Fibroblast of the aortic adventitia (primary cell): ENCODE measurements at places on chromosomes 13 and 19. TPM values are rescaled to one million over a fixed set of nuclear protein-coding genes. Genes with fewer than 3 reads are reported as not detected.
A peak's percentile ranks its signal among the peaks of the same experiment; 100 is the strongest.

- DNase-seq: no peak
Observed at GRCh38 chr13:94959626-94960025, 247.3 kb upstream of the SOX21 start.

DNA sequence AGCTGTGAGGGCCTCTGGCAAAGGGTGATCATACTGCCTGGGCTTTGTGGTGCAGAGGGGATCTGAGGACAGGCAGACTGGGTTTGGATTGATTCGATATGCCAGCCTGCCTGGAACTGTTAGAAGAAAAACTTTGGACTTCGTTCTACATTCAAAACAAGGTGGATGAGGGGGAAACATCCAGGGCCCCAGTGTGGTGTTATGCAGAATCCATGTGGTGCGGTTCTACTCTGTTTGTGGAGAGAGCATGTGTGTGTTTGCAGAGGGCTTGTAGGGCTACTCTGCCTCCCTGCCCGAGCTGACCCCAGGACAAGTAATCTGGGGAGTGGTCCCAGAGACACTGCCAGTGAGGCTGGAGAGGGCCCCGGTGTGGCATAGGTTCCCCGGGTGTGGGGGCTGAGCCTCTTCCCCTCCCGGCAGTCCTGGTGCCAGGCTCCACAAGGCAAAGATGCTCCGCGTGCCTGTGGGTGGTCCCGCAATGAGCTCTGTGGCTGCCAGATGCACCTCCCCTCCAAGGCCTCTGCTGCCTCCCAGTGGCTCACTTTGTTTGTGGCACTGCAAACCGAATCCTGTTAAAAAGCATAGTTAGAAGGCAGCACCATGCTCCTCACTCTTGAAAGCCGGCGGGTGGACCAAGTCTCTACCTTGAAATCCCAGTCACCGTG lies 22.3 kb upstream of the TFDP1 start:
- DNase-seq: peak; percentile 79

The DZIP1 gene
- 20.1 and 37.3 TPM in 2 replicates for total RNA-seq

- peak; percentile 11 for DNase-seq
Observed at GRCh38 chr13:21657538-21657937, 13.3 kb upstream of the FGF9 start.

DNA sequence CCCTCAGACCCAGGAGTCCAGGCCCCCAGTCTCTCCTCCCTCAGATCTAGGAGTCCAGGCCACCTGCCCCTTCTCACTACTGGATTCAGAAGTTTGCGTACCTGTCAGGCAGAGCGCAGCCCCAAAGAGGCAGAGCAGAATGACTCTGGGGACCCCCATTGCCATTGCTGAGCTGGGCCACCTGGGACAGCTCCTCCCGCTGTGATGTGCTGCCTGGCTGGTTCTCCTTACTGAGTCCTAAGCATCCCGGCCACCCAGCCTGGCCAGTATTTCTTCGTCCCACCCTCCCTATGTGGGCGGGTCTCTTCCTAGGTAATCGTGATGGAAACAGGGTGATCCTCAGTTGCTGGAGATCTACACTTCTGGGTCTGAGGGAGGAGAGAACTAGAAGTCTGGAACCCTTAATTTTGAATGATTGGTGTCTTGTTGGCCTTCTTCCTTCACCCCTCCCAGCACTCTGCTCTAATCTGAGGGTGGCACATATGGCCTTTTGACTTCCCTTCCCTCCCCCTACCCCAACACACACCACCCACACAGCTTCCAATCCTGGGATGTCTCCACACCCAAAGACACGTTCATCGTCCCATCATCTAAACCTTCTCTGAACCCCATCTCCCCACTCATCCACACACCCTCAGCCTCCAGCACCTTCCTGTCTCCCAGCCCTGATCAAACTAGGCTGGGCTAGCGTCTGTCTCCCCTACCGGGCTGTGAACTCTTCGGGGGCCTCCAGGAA lies at the start of gene LYPD5:
TSS of gene LYPD5 (minus strand) at position 232 of the 736 bp plus-strand sequence. CDS start at position 165, 67 bp downstream.
- DNase-seq: no peak

The NLRP7 gene
- total RNA-seq: not detected in 2 replicates

DNA sequence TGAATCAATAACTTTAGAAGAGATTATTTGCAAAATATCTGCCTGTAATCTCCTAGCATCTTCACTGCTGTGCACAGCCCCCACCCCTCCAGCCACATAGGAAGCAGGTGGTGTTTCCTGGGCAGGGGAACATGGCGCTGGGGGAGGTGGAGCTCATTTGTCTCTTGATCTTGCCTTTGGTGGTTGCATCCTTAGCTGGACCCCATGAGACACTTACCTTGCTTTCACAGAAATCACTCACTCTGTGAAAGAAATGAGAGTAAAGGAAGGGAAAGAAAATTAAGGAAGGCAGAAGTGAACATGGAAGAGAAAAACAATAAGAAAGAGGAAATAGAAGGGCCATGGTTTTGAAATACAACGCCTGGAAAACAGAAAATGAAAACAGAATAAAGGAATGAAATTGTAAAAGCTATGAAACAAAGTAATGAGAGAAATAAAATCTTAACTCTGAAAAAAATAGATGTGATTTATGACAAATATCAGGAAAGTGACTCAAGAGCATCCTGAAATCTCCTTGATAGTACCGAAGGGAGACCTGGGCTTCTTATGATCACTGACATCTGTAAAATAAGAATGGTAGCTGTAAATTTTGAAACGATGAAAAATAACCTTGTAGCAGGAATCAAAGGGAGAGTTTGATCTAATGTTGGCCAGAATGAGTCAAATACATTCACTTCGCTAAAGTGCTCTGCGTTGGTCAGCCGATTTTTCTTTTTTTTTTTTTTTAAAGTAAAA lies 17.2 kb upstream of the RNASEH2B start:
- DNase-seq: no peak
